Left ventricle myocardium inferior (tissue), 1 donor: ENCODE measurements at places on chromosomes 16 and 17. TPM values are rescaled to one million over a fixed set of nuclear protein-coding genes. Genes with fewer than 3 reads are reported as not detected.

The SSTR5 gene
- 22.6 TPM for total RNA-seq

The PIMREG gene
- total RNA-seq, result 0.19 TPM

The CEP20 gene
- 30.7 TPM for total RNA-seq

The SNX11 gene
- total RNA-seq, result 11.3 TPM

The KRTAP4-5 gene
- not detected for total RNA-seq

The ARMC7 gene
- 6.2 TPM for total RNA-seq

The SCARF1 gene
- 12.2 TPM for total RNA-seq

The OR1F1 gene
- not detected for total RNA-seq

The AATK gene
- 2.3 TPM for total RNA-seq

The CCDC102A gene
- total RNA-seq, result 11.3 TPM

The AGRP gene
- not detected for total RNA-seq

The TBC1D3K gene
- total RNA-seq, result not detected

The DCTPP1 gene
- total RNA-seq, result 31.9 TPM

The GPR139 gene
- not detected for total RNA-seq

The ADAMTS18 gene
- total RNA-seq, result not detected

The GAS2L2 gene
- 0.08 TPM for total RNA-seq

The CD300H gene
- not detected for total RNA-seq

The SLFN14 gene
- not detected for total RNA-seq

The SRCIN1 gene
- total RNA-seq, result 2.0 TPM

The GSPT1 gene
- 82.3 TPM for total RNA-seq

The GNG13 gene
- total RNA-seq, result not detected

The BRIP1 gene
- 0.22 TPM for total RNA-seq

The ASIC2 gene
- not detected for total RNA-seq

The CCL5 gene
- total RNA-seq, result 0.60 TPM

The RAMP2 gene
- total RNA-seq, result 37.7 TPM

The SLC6A2 gene
- not detected for total RNA-seq

The BCAR1 gene
- total RNA-seq, result 82.8 TPM

The PGS1 gene
- 17.1 TPM for total RNA-seq

The GSG1L2 gene
- not detected for total RNA-seq
